ENCODE measurements at places on chromosomes 7 and 10.

GRCh38 chr10:48947690-48948469 lies 8.2 kb upstream of the LRRC18 start:
- no peak for DNase-seq

- DNase-seq: no peak
These were observed 7.3 kb downstream of the KMT2E start for GRCh38 chr7:105021352-105021751.

GRCh38 chr10:91307489-91307888 lies 87.0 kb downstream of the PCGF5 start:
- DNase-seq: no peak

DNA sequence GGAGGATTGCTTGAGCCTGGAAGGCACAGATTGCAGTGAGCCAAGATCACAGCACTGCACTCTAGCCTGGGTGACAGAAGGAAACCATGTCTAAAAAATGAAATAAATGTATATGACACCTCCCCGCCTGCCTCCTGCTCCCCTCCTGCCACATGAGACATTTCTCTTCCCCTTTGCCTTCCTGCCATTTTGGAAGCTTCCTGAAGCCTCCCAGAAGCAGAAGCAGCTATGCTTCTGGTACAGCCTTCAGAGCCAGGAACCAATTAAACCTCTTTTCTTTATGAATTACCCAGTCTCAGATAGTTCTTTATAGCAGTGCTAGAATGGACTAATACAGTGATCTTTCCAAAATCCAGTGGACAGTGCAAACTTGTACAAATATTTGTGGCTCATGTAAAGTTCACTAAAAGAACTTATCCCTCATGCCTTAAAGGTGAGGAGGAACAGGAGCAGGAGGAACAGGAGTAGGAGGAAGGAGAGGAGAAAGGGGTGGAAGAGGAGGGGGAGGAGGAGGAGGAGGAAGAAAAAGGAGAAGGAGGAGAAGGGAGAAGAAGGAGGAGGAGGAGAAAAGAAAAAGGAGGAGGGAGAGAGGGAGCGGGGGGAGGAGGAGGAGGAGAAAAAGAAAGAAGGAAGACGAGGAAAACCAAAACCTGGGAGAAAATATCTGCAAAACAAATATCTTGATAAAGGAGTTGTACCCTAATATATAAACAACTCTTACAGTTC lies 2.8 kb upstream of the ABI1 start:
- no peak for DNase-seq

DNA sequence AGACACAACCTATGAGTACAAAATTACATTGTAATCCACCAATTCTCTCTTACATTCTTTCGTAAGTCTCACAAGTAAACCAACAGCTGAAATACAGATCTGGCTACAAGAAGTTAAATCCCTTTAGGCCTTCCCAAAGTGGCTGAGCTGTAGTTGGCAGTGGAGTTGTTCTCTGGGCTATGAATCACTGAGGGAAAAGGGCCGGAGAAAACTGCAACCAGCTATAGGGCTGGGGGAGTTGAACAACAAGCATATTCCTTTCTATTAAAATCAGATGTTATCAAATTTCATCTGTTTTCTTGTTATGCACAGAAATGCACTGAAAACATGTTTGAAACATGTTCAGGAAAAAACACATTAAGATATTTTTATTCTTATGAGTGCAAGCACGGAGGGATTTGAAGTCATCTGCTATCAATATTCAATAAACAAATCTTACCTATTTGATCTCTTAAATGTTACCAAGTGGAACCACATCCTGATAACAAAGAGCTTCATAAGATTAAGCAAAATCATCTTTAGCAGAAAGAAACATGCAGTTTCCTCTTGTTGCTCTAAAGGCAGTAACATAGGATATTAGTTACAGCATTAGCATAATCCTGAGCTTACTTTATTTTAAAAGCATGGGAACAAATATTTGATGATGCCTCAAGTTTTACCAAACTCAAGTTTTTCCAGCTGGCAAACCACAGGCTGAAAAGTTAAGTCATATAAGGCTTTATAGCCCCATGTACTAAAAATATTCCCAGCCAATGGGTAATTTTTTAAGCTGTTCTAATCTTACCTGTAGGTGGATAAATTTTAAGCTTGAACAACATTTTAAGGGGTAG lies 212.7 kb downstream of the TAX1BP1 start:
- no peak for DNase-seq

GRCh38 chr10:42999385-43000020 lies 77.4 kb upstream of the RET start:
- no peak for DNase-seq

GRCh38 chr10:52334595-52334994 lies 20.5 kb downstream of the DKK1 start:
- no peak for DNase-seq

DNA sequence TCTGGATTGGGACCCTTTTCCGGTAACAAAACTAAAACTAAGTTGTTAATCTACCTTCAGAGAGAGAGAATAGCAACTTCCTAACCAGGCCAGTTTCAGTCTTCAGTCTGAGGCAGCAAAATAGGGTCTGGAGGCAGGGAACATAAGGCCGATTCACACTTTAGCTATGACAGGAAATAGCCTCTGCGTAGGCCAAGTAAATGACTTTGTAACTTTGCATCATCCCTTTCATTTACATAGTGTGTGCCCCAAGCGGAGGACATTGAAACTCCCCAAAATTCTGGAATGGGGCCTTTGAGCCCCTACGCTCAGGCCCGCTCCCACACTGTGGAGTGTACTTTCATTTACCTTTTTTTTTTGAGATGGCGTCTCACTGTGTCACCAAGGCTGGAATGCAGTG lies 1.7 kb upstream of the UPP1 start:
- DNase-seq: no peak

DNA sequence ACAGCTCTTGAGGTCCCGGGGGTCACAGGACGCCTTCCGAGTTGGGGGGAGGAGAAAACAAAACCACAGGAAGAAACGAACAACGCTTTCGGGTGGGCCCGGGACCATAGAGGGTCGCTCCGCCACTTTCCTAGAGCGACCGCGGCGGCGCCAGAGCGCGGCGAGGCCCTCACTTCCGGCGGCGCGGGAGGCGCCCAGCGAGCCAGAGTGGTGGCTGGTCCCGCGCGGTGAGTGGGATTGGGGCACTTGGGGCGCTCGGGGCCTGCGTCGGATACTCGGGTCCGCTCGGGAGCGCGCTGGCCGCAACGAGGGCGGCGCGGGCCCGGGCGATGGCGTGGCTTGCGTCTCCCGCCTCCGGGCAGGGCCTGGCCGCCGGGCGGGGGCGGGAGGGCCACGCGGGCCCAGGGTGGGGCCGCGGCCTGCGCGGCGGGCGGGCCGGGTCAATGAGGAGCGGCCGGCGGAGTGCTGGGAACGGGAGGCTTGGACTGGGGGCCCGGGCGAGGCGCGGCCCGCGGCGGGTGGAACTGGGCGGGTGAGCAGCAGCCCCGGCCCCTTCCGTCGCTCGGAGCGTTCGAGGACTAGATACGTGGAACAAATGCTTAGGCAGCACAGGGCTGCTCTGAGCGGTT lies at the start of gene ZNF22:
Gene ZNF22, plus strand, starts transcription at position 172 of the 629 bp plus-strand sequence. CDS start 2,446 bp downstream, outside the sequence.
- DNase-seq: peak; percentile 60

DNA sequence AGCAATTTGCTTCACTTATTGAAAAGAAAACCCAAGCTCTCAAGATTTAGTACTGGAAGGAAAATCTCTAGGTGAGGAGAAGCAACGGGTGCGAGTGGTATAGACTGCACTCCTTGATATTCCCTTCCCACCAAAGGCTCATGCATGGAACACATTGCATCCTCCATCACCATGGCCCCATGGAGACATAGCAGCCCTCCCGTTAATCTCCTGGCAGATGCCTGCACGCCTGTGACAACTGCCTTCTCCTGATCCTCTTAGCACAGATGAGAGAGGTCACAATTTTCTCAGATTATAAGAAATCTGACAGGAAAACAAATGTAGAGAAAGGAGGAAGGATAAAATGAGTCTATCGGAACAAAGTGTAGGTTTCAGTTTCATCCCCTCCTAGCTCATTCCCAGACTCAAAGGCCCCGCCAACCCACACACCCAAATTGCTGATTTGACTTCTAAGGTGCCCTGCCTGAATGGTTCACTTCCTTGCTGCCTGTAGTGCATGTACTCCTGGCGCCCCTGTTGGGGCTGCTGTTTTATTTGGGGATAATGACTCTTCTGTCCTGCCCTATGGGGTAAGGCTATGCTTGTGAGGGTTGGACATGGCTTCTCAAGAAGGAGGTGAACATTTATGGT lies 50.0 kb downstream of the PLXNA4 start:
- DNase-seq: no peak

DNA sequence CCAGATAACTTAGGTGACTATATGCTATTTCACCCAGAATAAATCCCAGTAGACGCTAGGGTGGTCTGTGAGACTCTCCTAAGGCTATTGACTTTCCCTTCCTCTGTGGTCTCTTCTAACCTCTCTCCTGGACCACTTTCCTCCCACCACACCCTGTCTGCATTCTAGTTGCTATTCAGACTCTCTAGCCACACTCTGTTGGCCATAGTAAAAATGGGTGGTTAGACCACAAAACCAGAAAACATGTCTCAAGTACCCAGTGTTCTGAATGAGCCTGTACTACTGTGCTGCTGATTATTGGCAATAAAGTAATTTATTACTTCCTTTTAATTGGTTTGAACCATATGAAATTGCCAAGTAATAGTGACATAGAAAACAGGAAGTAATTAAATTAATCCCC lies 240.8 kb downstream of the KIF20B start:
- no peak for DNase-seq

- DNase-seq: no peak
These were observed 773.2 kb downstream of the IPMK start for GRCh38 chr10:57494486-57494885.

- DNase-seq: no peak
These were observed 56.3 kb downstream of the C10orf105 start for GRCh38 chr10:71663311-71663710.

- DNase-seq: no peak
These were observed 61.2 kb upstream of the FAM20C start for GRCh38 chr7:130875-131780.

- no peak for DNase-seq
These were observed 18.0 kb downstream of the STARD3NL start for GRCh38 chr7:38195804-38196595.

- DNase-seq: no peak
These were observed 10.2 kb downstream of the GHRHR start for GRCh38 chr7:30973791-30974604.

DNA sequence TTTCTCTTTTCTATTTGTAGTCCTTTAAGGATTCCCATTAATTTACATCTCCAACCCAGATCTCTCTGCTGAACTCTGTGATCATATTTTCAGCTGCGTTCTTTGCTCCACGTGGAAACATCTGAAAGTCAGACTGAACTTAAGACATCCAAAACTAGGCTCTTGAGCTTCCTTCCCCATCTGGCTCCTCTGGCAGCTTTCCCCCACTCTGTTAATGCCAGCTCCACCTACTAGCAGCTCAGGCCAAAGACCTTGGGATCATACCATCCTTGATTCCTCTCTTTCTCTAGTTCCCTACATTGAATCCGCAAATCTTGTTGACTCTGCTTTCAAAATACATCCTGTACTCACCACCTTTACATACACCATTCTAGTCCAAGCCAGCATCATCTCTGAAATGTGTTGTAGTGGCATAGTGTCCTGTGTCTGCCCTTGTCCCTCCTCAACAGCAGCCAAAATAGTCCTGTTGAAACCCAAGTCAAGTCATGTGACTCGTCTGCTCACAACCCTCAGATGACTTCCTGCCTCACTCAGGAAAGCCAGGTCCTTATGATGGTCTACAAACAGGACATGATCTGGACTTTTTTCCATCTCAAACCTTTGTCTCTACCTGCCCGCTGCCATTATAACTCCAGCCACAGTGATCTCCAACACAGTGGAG lies 7.0 kb downstream of the REEP3 start:
- DNase-seq: no peak

DNA sequence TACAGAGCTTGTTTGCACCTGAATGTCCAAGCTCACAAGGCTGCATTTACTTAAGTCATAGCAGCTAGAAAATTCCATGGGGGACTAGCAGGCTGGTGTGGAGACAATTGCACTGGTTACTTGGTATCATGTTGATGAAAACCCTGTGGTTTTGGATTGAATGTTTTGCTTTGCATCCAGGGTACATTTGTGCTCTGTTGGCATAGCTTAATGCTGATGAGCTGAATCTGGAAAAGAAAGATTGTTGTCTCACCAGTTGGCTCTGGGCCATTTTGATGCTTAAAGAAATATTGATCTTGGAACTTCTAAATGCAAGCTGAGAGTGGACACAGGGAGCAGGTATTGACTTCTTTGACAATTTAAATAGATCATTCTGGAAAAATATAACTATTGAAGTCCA lies 122.5 kb upstream of the MBL2 start:
- DNase-seq: no peak

- DNase-seq: no peak
These were observed 579.0 kb upstream of the FZD8 start for GRCh38 chr10:36221101-36221500.

DNA sequence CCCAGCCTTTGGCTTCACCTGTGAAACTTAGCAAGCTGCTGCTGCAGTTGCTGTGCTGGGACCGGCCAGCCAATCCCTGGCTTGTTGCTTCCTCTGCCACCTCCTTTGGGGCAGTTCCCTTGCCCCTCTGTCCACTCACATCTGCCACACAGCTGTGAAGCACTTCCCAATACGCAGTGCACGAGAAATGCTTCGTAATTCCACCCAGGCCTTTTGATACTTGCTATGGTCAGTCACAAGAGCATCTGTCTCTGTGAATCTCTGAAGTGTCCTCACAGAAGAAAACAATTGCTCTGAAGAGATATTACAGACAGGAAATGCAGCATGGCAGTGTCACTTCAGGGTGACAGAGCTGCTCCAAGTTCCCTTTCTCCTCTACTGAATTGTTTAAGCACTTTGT lies 208.5 kb downstream of the PTEN start:
- DNase-seq: no peak

- no peak for DNase-seq
These were observed 89.9 kb downstream of the EMX2 start for GRCh38 chr10:117632406-117632805.

DNA sequence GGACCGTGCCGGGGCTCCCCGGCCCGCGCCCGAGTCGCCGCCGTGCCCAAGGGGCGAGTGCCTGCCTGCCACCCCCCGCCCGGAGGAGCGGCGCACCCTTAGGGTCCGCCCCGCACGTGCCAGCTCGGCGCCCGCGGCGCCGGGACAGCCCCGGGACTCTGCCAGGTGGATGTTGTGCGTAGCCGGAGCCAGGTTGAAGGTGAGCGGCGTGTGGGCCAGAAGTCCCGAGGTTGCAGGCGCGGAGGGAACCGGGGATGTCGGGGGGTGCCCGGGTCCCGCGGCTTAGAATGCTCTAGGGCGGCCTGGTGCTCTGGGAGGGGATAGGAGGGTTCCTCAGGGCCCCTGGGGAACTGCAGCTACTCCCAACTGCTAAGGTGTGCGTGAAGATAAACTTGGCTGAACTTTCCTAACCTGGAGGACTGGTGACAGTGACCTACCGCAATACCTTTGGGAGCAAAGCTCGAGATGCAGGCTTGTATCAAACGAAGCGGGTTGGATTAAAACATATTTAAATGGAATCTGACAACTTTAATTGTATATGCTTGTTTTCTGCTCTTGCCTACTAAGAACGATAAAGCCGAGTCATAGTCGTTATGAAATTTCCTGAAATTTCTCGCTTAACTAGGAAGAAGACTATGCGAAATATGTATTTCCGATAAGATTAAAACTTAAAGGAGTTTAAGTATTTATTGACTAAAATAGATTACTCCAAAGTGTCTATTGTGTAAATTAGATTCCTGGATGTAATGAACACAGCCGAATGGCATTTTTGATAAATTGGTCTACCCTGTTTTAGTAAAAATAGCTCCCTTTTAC lies at the start of gene CUX1:
Gene CUX1, plus strand, starts transcription at position 156 of the 816 bp plus-strand sequence. Its CDS starts 14 bp downstream, at position 170.
- DNase-seq: no peak

All from stimulated activated CD8-positive, alpha-beta memory T cell treated with anti-CD3 and anti-CD28 coated beads, Interleukin-4, amount 100 ng/mL, for 4 hours (primary cell).